ENCODE measurements at places on chromosomes 12 and 14.

DNA sequence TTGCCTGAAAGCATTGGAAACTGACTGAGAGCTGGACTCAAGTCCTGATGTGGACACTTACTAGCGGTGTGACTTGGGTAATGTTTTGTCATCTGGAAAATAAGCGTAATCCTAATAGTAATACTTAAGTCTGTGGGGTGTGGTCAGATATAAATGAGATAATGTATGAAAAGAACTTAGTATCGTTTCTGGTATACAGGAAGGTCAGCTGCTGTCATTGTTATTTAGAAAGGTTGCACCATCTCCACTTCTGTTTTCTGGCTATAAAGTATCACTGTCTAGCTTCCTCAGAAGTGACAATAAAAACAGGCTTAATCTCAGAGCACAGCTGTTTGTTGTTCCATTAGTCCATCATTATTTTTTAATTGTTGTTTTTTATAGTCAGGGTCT lies 34.1 kb upstream of the TUBA1C start:
- no peak for DNase-seq

DNA sequence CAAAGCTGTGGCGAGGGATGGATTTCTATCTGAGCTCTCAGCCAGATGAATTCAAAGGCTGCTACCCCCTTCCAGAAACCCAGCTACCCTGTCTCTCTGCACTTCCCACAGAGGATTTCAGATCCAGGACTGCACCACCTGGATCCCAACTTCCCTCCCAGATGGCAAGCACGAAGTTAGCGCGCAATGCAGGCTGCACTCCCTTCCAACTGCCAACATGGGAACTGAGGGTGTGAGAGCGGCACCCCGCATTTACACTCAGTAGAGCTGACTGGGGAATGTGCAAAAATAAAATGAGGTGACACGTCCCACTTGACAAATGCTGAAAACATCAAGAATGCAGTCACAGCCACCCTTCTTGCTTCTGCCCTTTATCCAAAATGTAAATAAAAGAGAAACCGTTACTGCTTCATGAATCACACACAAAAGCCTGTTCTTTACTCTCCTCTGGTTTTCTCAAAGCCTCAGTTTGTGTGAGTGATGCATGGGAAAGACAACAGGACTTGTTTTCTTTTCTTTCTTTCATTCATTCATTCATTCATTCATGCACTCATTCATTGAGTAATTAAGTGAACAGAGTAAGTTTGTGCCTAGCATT lies 85.7 kb downstream of the ITPK1 start:
- DNase-seq = no peak

GRCh38 chr14:91415794-91416743 lies 1.6 kb downstream of the CCDC88C start:
- DNase-seq = peak; percentile 81

DNA sequence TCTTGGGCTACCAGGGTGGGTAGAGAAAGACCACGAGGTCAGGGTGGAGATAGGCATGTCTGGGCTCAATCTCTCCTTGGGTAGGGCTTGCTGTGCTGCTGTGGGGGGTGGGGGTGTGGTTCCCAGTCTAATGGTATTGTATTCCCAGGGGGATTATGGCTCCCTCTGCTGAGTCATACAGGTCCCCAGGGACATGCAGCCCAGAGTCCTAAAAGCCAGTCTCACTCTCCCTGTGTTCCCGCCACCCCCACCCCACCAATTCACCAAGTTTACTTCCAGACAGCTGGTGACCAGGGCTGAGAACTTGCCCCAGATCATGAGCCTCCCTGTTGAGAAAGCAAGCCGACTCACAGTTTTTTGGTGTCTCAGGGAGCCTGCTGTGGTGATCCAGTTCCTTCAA lies 367.6 kb downstream of the C12orf75 start:
- DNase-seq = no peak

DNA sequence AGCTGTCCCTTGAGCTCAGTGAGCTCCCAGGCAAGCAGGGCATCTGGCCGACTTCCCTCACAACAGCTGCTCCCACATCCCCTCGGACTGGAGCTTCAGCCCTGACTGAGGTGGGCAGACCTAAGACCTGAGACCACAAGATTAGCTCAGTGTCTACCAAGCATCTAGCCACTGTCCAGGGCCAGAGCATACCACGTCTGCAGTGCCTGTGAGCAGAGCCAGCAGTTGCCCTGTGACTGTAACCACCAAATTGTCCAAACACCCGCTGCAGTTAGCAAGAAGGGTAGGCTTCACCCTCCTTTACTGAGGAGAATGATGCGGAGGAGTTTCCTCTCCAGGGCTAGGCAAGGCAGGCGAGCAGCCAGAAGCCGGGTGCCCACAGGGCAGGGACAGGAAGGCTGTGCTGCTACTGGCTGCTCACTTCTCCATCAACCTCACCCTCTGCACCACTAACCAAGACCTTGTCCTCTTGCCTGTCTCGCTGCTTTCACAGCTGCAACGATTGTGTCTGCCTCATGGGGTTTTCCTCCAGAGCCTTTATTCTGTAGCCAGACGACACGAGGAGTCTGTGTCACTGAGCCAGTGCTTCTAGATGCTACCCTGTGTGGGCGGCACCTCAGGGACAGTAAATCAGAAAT lies 53.9 kb downstream of the ANAPC7 start:
- DNase-seq = peak; percentile 32

GRCh38 chr12:91256411-91256810 lies 73.8 kb upstream of the DCN start:
- DNase-seq = no peak

DNA sequence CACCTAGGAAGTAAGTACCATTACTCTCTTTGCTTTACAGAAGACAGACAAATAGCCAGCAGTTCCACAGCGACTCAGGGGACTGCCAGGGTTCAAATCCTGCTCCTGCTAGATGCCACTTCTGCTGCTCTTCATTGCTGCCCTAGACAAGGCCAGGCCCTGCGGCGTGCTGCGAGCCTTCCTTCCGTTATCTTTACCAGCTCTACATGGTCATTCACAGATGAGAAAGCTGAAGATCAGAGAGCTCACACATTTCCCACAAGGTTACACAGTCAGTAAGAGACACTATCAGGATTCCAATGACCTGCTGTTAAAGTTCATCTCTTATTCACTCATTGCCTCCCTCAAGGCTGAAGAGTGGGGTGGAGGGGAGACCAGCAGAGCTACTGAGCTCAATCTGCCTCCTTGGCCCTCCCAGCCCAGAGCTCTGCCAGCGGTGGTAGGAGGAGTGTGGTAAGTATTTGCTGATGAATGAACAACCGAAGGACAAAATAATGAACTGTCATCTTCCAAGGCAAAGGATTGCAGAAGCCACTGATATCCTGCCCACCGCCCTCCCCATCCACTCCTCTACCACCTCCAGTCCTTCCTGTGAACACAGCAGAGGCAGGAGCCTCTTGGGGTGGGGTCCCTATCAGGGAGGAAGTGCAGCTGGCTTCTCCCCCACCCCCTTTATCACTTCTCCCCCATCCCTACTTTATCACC lies 14.6 kb upstream of the HDAC7 start:
- no peak for DNase-seq

- no peak for DNase-seq
Measured at GRCh38 chr12:106645074-106645421, 62.2 kb downstream of the RFX4 start.

- DNase-seq = no peak
Measured at GRCh38 chr12:89373763-89374572, 21.7 kb upstream of the DUSP6 start.

DNA sequence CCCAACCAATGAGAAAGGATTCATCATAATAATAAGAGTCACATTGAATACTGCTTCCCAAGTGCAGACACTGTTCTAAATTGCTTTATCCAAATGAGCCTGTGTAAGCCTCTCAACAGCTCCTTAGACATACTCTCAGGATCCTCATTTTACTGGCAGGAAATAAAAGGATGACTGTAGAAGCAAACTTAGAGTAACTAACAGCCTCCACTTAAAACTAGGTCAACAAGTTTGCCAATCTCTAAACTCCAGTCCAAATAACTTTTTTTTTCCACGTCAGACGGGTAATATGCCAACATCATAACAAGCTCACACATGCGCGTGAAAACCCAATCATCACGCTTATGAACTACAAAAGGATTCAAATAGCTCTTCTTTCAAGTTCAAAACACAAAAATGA lies 15.3 kb upstream of the DPF3 start:
- no peak for DNase-seq

GRCh38 chr12:5861416-5861815 lies 83.6 kb downstream of the ANO2 start:
- no peak for DNase-seq

GRCh38 chr14:92968291-92969020 lies 45.5 kb downstream of the CHGA start:
- DNase-seq = no peak
